ENCODE measurements at places on chromosomes 1 and 21.

GRCh38 chr1:146020058-146021049, 1.2 kb downstream of the HJV start:
- no peak for DNase-seq

- no peak for DNase-seq
These were observed 38.2 kb downstream of the SMYD2 start for GRCh38 chr1:214318956-214319736.

GRCh38 chr1:234265861-234266260, 107.4 kb upstream of the COA6 start:
- no peak for DNase-seq

DNA sequence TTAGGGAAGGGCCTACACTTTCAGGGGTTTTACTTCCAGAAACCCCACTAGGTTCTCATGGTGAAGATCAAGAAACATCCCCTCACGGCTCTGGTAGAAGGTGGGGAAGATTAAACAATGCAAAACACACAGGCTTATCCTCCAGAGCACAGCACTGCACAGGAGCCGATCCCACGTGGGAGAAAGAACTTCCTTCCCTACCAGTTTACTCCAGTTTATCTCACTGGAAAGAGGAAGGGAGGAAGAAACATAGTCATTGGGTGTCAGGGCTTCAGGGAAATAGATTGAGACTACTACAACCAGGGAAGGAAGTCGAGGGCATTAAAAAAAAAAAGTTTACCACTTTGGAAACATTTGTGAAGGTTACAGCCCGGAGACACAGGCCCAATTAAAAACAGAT, 164.4 kb downstream of the NTPCR start:
- no peak for DNase-seq

DNA sequence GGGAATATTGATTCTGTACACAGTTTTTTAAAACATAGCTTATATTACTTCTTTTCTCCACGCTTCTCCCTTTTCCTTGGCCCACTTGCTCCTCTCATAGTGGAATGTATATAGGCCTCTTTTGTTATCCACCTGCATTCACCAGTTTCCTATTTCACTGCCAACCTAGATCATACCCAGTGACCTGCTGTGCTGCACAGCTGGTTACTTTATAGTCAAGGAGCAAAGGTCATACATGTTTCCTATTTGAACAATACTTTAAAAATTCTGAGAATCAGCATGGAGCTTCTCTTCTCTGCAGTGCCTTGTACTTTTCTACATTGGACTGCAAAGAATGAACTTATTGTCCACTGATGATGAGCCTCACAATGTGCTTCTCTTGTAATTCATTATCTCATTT, 4.3 kb upstream of the SLC35D1 start:
- no peak for DNase-seq

DNA sequence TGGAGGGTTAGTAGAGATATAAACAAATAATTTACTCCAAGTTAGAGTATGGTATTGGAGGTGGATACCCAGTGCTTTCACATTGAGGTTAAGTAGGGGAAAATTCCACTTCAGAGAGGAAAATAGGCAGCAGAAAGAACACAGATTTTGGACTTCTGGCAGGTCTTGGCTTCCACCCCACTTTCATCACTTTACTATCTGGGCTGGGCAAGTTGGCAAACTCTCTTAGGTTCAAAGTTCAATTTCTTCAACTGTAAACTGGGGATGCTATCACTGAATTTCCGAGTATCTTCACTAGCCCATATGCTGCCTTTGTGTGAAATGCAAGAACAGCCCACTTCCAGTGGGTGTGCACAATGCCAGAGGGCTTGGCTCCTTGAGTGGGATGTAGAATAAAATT, 214.9 kb downstream of the GABPA start:
- DNase-seq, result no peak

- no peak for DNase-seq
These were observed 356.9 kb downstream of the SIPA1L2 start for GRCh38 chr1:232273011-232273410.

GRCh38 chr21:45328198-45329091, 40.8 kb upstream of the POFUT2 start:
- DNase-seq, result no peak

DNA sequence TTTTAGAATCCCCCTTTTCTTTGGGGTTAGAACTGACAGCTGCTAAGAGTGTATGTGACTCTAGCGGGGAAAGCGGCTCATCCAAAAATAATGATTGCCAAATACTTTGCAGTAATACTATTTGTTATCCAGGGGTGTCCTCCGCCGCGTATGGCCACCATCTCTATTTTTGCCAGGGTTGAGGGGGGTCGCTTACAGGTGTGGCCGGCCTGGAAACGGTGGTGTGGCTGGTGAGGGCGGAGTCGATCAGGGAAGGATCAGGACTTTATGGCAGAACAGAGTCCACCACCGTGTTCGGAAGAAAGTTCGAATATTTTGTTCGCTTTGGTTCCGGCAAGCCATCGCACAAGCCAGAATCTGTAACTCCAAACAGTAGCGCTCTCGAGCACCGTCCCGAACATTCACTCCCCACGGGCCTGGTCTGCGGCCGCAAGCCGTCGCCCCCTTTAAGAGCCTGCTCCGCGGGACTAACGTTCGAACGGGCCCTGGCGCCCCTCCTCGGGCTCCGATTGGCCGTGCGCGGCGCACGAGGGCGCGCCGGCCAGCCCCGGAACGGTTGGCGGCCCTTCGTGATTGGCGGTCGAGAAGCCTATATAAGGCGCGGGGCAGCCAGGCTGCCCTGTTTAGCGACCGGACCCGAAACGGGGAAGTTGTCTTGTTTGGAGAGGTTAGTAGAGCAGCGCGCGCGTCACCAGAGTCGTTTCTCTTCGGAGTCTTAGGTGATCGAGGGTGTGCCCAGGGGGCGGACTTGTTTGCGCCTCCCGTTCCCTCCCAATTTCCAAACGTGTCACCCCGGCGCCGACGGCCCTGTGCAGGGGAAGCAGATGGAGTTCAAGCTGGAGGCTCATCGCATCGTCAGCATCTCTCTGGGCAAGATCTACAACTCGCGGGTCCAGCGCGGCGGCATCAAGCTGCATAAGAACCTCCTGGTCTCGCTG, at the start of gene IER5:
Gene IER5 (plus strand): TSS at position 622 of the 938 bp plus-strand sequence. CDS start 203 bp downstream, at position 825.
- peak; percentile 94 for DNase-seq

DNA sequence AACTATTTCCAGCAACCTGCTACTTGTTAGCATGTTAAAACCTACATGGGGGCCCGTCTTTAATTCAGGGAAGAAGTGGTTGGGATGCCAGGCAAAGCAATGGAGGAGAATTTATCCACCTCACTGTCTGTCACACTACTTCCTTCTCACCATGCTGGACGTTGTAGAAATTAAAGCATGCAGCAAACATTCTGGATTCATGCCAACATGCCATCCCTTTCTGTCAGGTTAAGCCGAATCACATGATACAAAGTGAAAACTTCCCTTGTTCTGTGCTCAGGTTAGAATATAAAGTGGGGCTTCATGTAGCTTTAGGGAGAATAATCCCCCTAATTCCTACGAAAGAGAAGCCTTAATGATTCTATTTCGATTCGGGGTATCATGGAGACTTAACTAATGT, 95.5 kb downstream of the ERG start:
- DNase-seq, result no peak

GRCh38 chr1:161220002-161220401, 3.4 kb downstream of the APOA2 start:
- no peak for DNase-seq

- DNase-seq, result no peak
These were observed 2.4 kb downstream of the SSX2IP start for GRCh38 chr1:84687714-84688462.

DNA sequence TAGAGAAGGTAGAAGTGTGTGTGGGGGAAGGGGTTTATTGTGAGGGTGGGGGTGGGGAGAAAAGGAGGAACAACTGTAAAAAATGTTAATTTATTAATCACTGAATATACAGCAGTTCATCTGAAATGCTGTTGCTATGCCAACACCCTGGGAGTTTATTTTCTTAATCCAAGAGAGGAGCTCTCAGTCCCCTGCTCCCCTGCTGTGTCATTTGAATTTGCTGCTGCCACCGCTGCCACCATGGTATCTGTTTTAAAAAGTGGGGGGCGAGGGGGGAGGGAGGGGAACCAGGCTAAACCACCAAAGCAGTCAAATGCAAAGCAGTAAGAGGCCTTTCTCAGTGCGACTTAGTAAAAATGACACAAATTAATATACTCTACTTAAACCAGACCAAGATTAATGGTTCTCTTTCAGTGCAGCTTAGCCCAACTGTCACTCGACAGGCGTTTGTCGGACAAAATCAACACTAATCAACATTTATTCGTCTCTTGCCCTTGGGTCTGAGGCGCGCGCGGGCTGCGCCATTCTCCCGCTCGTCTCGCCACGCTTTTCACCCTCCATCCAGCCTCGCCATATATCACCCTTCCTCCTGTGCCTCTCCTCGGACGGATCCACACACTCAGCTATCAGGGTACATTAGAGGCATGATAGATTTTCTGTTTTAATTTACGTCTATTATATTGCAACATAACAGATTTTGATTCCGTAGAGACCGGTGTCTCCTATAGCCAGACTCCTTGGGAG, 76.2 kb downstream of the PBX1 start:
- no peak for DNase-seq

- no peak for DNase-seq
These were observed 8.3 kb downstream of the SDE2 start for GRCh38 chr1:225990705-225991464.

DNA sequence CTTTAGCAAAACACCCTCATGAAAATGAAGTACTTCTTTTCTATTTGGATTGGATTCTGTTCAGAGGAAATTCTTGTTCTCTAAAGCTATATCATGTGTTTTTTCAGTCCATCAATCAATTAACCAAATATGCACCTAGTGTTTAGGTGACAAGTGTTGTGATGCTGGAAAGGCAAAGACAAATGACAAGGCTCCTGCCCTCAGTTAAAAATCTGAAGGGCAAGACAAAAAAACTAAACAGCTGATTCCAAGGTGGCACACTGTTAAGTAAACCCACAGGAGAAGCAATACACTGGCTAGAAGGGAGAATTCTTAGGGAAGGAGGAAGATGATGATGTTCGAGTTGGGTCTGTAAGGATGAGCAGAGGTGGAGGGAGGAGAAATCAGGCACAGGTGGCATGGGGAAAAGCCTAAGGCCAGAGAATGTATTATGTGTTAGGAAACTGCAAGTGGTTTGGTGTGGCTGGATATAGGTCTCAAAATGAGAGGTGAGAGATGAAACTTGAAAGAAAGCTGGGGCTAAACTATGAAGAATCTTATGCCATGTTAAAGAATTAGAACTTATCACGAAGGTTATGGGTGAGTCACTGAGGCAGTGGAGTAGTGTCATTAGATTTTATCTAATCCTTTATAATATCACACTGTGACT, 51.8 kb upstream of the GFI1 start:
- DNase-seq, result no peak

DNA sequence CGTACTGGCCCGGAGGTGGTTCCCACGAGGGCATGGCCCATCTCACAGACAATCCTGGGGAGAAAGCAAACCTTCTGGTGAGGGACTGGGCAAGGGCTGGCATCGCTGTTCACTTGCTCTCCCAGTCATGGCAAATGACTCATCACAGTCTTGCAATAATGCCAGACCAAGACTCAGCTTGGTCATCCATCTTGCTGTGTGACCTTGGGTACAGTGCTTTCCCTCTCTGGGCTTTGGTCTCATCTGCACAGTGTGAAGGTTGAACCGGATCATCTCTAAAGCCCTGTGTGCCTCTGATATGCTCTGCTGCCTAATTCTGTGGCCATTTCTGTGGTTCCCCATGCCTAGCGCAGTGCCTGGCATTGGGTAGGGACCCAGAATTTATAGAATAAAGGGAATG, 143.6 kb upstream of the CD34 start:
- no peak for DNase-seq

GRCh38 chr21:22795091-22795490, 1796.9 kb downstream of the NCAM2 start:
- DNase-seq, result no peak

DNA sequence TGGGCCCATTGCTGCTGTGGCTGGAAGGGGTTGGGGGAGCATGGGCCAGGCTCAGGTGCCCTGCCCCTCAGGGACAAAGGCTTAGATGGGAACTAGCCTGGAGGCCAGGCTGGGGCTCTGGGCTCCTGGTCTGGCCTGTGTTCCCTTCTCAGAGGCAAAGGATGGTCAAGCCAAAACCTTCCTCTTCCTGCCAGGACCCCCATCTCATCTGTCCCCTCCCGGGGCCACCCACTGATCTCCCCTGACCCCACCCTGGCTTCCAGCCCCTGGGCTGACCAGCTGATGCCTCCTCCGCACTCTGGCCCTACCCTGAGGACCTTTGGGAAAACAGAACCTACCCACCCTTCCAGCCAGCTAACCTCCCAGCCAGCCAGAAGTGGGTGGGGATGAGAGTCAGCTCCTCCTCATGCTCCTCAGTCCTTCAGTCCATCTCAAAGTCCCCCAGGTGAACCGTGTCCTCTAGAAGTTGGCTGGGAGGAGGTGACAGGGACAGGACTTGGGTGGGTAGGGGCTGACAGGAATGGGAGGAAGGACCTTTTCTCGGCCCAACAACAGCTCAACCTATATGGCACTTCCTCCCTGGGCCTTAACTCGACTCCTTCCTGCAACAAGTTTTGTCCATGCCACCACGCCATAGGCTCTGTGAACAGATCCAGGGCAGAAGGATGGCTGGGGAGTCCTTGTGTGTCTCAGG, 7.5 kb downstream of the PEAR1 start:
- DNase-seq, result no peak

GRCh38 chr1:91011726-91012125, 10.1 kb downstream of the ZNF644 start:
- no peak for DNase-seq

DNA sequence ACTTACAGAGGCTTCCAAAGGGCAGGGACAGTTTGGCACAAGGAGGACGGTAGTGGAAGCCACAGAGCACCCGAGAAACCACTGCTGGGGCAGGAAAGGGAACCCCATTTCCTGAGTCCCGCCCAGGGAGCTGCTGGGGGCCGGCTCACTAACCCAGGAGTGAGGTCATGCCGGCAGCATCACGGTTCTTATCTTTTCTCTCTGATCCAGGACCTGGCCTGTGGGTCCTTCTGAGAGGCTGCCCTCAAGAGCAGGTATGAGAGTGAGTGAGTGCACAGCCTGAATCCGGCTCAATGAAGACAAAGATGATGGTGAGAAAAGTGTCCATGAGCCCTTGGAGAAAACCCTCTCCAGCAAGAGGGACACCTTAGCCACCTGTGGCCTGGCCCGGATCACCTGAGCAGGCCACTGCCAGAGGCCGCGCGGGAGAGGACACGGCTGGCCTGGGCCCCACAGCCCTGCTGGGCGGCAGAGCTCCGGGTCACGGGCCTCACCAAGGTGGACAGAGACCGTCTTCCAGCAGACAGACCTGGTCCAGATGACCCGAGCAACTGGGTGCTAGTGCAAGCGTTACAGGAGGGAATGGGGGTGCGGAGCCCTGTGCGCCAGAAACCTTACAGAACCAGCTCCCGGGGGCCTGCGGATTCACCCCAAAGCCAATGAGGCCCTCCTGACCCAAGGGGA, 94.9 kb downstream of the RIPK4 start:
- DNase-seq, result no peak

- DNase-seq, result no peak
These were observed 549.2 kb downstream of the PTPRU start for GRCh38 chr1:29785554-29785953.

DNA sequence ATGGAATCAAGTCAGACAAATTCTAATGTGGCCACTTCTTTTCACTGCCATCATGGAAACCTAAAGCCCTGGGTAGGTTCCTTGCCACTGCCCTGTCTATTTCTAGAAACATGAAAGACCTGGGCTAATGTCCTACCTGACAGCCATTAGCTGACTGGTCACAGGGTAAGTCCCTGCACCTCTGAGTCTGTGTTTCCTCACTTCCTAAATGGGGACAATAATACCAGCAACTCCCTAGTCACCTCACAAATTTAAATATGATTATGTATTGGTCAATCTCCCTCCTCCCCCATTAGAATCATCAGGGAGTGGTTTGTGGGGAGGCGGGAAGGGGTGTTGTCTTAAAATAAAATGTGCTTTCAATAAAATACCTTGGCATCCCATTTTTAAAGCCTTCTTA, 2.2 kb downstream of the CREG1 start:
- no peak for DNase-seq

Measured in HCT116 (cell line).